C1 segment of cervical spinal cord (tissue), 14 donors: ENCODE measurements at places on chromosomes 4 and X.

GRCh38 chrX:124212622-124213021, 119.8 kb upstream of the TEX13D start:
- DNase-seq = no peak

- no peak for DNase-seq
Observed at GRCh38 chr4:1027915-1028238, 16.5 kb downstream of the FGFRL1 start.

GRCh38 chr4:66097218-66097617, 426.9 kb upstream of the EPHA5 start:
- DNase-seq = no peak

DNA sequence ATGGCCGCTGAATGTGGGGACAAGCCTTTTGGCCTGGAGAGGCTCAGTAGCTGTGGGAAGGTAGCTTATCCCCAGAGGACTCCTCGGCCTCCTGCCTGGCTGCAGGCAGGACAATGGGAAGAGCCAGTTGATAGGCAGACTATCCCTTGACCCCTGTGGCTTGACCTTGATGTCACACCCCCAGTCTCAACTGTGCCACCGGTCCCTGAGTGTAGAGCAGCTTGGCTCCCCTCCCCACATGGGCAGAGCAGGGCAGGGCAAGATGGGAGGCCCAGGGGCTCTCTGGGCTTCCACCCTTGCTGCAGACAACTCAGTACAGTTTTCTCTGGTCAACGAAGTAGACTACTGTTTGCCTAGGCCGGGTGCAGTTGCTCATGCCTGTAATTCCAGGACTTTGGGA, 25.7 kb downstream of the SYAP1 start:
- no peak for DNase-seq
